ENCODE measurements at places on chromosomes 16 and 17.

DNA sequence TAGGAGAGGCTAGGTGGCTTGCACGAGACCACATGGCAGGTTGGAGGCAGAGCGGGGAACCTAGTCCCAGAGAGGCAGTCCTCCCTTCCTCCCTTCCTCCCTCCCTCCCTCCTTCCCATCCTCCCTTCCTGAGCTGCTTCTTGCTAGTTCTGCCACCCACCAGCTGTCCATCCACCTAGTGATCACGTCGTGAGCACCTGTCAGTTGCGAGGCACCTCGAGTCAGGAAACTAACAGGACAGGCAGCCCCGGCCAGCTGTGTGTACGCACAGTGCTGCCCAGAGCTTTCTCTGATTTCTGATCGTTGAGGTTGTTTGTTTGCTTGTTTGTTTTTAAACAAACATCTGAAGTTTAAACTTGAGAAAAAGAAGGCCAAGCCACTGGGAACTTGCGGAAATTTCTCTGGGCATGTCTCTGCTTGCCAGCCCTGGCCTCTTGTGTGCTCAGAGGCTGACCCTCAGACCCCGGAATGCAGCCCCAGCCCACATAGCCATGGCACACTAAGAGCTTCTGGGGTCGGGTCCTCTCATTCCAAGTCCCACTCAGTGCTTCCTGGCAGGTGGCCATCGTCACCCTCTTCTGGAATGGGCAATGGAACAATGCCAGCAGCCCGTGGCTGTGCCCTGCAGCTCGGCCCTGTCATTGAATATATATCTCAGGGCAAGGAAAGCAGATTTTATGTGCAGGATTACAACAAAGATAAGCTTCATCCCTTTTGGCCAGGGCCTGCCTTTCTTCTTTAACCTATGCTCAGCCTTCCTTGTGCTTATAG, 174.0 kb downstream of the KATNIP start:
- DNase-seq, result no peak

- DNase-seq, result no peak
These were observed 65.1 kb downstream of the SOCS1 start for GRCh38 chr16:11190588-11191560.

DNA sequence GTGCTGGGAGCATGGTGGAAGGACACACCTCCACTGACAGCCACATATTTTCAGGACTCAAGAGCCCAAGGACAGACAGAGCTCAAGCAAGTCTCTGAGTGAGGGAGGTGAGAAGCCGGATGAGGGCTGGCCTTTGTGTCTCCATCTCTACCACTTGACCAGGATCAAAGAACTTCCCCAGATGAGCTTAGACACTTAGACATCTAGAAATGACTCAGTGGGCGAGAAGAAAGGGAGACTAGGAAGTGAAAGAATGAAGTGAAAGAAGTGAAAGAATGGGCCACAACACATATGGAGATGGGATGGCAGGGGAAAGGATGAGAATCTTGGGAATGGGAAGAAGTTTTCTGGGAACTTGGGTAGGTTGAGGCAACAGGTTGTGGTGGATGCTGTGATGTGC, 274.9 kb upstream of the CCL2 start:
- DNase-seq, result no peak

- no peak for DNase-seq
These were observed 9.0 kb upstream of the CCR7 start for GRCh38 chr17:40574292-40574691.

DNA sequence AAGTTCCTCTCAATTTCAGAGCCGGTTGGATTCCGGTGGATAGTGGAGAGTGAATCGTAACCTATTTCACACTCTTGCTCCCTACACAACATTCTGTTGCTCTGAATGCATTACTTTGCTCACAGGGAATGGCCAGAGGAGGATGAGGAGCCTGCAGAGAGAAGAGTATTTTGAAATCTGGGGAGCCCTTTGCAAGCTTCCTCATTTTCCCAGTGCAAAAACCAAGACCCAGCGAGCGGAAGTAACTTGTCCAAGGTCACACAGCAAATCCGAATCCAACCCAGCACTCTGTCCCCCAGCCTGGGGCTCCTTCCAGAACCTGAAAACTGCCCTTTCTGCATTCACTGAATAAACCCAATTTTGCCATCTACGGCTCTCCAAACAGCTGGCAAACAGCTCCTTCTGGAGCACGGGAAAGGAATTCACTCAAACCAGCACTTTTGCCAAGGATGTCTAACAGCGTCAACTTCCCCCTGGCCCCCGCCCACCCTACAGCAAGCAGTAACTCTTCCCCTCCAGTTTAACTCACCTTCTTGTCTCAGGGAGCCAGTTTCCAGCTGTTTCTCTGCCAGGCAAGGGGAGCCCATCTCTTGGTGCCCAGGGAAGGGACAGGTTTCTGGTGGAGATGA, 557 bp downstream of the KCNG4 start:
- DNase-seq, result peak; percentile 52

- no peak for DNase-seq
These were observed 97.1 kb upstream of the RPRML start for GRCh38 chr17:47076171-47076570.

GRCh38 chr17:31495022-31495885, 103.8 kb downstream of the RAB11FIP4 start:
- no peak for DNase-seq
